Heart left ventricle (tissue), 16 donors: ENCODE measurements at places on chromosomes 13 and 19.

DNA sequence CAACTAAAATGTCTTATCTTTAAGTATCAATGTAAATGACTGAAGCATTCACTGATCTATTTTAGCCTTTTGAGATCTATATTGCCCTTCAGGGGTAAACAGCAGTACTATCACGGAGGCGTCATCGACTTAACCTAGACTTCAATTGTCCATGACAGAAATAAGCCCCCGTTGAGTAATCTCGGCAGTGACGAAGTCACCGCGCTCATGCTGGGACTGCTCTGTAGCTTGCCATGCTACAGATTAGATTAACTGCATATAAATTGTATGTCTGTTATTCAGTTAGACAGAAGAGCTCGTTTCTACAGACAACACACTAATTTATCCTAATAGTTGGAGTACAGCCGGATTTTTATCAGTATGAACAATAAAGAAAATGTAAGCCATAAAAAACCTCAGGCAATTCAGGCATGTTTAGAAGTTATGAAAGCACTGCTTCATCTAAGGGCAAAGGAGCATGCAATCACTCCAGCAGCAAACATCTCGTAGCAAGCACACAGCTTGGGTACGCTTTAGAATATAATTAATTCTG lies 56.6 kb downstream of the TUBGCP3 start:
- DNase-seq, result no peak

DNA sequence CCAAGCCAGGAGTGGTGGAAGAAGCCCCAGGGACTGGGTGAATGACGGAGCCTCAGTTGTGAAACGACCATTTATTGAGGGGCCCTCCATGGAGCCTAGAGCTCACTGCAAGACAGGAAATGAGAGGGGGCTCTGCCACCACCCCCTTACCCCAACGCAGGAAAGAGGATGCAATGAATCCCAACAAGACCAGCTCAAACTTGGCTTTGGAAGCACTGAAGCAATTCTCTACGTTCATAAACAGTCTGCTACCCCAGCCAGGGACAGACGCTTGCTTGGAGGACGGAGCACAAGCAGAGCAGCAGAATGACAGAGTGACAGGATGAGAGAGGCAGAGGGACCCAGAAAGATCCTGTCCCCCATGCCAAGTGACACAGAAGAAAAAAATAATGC lies 1.0 kb downstream of the PRKACA start:
- DNase-seq, result no peak

GRCh38 chr19:3618144-3618810 lies 8.3 kb downstream of the CACTIN start:
- DNase-seq, result peak; percentile 76

DNA sequence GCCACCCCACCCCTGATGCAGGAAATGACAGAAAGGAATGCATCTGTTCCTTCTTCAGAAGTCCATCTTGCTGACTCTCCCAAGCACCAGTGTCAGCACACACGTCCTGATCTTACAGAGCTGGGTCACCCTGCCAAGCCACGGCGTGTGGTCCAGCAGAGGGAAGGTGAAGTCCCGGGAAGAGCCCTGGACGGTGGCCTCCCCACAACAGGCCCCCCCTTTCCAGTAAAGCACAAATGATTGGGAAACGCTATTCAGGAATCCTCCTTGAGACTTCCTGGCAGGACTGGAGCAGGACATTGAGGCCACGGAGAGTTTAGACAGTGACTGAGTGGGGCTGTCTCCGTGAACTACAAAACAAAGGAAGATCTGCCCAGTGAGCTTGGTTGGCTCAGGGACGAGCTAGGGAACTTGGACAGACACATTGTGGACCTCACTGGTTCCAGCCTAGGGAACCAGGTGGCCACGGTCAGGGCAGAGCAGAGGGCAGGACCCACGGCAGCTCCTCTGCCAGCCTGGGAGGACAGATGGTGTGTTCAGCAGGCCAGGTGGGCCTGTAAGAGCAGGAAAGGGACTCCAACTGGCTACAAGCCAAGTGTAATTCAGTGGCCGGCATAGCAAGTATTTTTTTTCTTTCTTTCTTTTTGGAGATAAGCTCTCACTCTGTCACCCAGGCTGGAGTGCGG lies 41.7 kb downstream of the ELL start:
- DNase-seq, result no peak

DNA sequence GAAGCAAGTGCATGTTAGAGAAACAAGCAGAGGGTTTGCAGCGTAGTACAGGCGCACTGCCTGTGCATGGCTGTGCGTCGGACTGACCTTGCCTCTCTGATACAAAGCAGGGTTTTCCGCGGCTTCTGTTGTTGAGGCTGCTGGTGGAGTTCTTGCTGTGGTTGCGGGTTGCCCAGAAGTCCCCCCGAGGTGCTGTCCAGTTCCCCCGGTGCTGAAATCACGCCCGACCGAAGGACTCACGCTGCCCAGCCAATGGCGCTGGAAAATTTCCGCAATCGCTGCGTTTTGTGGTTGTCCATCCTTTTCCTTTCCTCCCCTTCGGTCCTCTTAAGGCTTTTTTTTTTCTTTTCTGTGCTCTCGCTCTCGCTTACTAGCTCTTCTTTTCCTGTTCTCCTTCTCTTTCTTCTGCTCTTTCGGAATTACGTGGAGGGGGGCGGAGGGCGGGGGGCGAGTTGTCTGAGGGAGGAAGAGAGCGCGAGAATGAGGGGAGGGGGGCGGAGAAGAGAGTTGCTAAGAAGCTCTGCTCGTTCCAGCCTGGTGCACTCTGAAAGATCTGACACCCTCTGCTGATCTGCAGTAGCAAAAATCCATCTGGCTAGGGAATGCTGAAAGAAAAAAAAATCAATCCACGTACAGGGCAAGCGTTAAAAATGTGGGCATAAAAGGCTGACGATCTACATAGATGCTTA lies at the start of gene SLITRK1:
Gene SLITRK1 (minus strand): TSS at position 558 of the 689 bp plus-strand sequence. CDS start 967 bp downstream, outside the sequence.
- DNase-seq, result no peak

DNA sequence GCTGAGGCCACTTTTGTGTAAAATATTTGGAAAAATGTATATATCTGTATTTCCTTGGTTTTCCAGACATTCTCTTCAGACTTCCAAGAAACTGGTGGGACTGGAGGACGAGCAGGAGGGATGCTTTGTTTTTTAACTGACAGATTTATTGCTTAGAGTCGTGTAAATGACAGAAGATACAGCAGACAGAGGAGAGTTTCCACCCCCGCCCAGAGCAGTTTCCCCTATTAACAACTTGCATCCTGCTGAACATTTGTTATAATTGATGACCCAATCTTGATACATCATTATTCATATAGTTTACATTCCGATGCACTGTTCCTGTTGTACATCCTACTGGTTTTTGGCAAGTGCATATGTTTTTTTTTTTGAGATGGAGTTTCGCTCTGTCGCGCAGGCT lies 7.1 kb upstream of the DOCK6 start:
- DNase-seq, result no peak

- DNase-seq, result no peak
Observed at GRCh38 chr19:7912144-7912696, 2.4 kb upstream of the TGFBR3L start.

- no peak for DNase-seq
Observed at GRCh38 chr19:6696239-6696820, 24.1 kb downstream of the C3 start.

GRCh38 chr13:51786425-51787265 lies 17.3 kb downstream of the DHRS12 start:
- no peak for DNase-seq

- DNase-seq, result no peak
Observed at GRCh38 chr19:17352608-17353280, 15.4 kb downstream of the GTPBP3 start.

DNA sequence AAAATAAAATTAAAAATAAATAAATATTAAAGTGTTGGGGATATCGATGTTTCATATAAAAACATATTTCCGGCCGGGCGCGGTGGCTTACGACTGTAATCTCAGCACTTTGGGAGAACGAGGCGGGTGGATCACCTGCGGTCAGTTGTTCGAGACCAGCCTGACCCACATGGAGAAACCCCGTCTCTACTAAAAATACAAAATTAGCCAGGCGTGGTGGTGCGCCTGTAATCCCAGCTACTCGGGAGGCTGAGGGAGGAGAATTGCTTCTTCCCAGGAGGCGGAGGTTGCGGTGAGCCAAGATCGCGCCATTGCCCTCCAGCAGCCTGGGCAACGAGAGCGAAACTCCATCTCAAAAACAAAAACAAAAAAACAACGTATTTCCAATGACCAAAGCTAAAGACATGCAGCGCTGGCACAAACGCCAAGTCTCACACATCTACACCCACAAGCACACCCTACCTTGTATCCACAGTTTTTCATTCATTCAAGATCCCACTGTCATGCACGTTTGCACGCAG lies 907 bp downstream of the ZNF569 start:
- no peak for DNase-seq

- DNase-seq, result no peak
Observed at GRCh38 chr19:15091918-15092753, 10.1 kb downstream of the OR1I1 start.

GRCh38 chr19:8511573-8512101 lies 2.3 kb downstream of the ZNF414 start:
- no peak for DNase-seq

DNA sequence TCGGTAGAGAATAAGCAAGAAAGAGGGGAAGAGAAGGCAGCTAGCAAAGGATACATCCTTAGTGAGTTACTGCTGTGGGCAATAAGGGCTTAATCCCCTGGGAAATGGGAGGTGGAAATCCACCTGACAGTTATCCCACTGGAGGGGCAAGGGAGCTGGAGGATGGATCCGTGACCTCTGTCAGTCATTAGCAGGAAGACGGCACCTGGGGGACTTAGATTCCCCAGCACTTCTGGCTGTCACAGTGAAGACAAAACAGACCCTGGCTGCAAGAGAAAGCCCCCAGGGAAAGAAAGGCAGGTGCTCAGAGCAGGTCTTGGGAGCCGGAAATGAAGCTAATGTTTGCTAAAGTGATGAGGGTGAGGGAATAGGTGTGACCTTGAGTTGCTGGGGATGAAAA lies 70.4 kb upstream of the MRI1 start:
- DNase-seq, result no peak

- no peak for DNase-seq
Observed at GRCh38 chr13:47421525-47421924, 524.7 kb upstream of the HTR2A start.

DNA sequence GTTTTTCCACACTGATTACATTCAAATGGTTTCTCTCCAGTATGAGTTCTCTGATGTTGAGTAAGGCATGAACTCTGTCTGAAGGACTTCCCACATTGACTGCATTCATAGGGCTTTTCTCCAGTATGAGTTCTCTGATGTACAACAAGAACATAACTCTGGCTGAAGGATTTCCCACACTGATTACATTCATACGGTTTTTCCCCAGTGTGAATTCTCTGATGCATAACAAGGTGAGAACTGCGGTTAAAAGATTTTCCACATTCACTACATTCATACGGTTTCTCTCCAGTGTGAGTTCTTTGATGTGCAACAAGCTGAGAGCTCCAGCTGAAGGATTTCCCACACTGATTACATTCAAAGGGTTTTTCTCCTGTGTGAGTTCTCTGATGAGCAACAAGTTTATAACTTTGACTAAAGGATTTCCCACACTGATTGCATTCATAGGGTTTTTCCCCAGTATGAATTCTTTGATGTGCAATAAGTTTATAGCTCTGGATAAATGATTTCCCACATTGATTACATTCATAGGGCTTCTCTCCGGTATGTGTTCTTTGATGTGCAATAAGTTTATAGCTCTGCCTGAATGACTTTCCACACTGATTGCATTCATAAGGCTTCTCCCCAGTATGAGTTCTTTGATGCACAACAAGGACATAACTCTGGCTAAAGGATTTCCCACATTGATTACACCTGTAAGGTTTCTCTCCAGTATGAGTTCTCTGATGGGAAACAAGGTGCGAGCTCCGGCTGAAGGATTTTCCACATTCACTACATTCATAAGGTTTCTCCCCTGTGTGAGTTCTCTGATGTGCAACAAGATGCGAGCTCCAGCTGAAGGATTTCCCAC lies 23.5 kb downstream of the ZNF180 start:
- DNase-seq, result no peak

GRCh38 chr13:63855457-63856118 lies 2439.9 kb upstream of the PCDH20 start:
- DNase-seq, result no peak

- DNase-seq, result no peak
Observed at GRCh38 chr13:108785844-108786243, 156.4 kb downstream of the MYO16 start.

- DNase-seq, result no peak
Observed at GRCh38 chr13:25345576-25345975, 26.2 kb upstream of the ATP8A2 start.

- peak; percentile 58 for DNase-seq
Observed at GRCh38 chr13:50080911-50081678, 65.9 kb downstream of the KCNRG start.

- peak; percentile 90 for DNase-seq
Observed at GRCh38 chr19:7506385-7507328, 9.2 kb upstream of the ZNF358 start.

DNA sequence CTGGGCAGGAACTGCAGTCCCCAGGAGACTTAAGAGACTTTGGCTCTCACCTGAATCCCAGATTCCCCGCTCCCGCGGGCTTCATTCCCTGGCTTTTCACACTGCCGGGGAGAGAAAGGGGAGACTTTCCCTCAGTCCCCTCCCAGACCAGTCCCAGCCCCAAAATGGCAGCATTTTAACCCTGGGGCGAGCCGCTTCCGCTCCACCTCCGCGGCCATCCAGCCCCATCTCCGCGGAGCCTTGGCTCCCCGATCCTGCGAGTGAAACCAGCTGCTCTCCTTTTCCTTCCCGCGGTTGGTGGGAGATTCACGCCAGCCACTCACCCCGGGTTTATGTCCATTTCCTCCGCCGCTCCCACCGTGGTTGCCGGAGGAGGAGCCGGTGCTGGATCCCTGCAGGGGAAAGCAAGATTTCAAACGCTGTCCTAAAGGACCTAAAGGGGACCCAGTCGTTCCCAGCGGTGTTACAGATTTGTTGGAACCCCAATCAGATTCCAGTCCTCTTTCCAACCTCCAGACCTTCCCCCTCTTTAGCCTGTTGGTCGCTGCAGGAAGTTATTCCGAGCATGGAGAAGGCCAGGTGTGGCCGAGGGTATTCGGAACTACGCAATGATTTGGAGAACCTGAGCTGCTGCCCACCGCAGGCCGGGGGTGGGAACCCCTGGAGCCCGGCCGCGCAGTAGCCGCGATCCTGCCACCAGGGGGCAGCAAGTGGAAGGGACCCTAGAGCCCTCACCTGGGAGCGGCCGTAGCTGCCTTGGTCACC lies 3.4 kb downstream of the DMKN start:
- peak; percentile 74 for DNase-seq
